Umbilical cord (tissue), 2 donors: ENCODE measurements at places on chromosomes 3 and 15.

GRCh38 chr3:128932516-128933212 is 53.2 kb downstream of the ACAD9 start:
- DNase-seq = no peak

DNA sequence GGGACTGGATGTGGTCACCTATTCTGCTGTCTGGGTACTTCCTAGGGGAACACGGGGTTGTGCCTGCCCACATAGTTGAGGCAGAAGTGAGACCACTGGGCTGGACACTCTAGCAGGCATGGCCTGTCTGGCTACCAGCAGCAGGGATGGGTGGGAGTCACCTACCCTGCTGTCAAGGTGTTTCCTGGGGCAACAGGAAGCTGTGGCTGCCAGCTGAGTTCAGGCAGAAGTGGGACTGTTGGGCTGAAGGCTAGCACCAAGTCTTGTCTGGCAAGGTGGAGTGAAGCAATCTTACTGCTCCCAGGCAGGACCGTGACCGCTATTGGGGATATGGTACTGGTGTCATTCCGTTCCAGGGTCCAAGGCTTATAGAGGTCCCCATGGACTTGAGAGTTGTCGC is 20.3 kb upstream of the ZDHHC23 start:
- no peak for DNase-seq

- no peak for DNase-seq
Measured at GRCh38 chr15:30033211-30033610, 49.5 kb upstream of the GOLGA8J start.

GRCh38 chr15:25773248-25773647 is 89.9 kb downstream of the ATP10A start:
- DNase-seq = no peak

- DNase-seq = peak; percentile 35
Measured at GRCh38 chr3:50299929-50300680, 900 bp upstream of the HYAL3 start.

GRCh38 chr15:23561914-23562313 is 3.6 kb upstream of the MKRN3 start:
- DNase-seq = no peak

GRCh38 chr3:133494469-133494868 is 79.0 kb upstream of the CDV3 start:
- no peak for DNase-seq

DNA sequence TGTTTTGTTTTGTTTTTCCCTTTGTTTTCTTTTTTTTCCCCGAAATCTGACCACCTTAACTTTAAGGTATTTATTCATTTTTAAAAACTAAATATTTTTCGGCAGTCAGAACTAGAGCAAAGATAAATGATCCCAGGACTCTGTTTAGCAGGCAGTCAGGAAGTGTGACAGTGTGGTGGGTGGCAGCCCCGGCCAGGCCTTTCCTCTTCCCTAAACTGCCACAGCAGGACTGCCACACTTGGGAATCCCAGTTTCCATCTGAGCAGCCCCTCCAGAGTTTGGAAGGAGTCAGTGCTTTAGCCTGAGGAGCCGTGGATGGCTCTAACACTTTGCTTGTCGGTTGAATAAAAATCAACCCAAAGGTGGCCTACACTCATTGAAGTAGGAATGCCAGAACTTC is 6.9 kb downstream of the CCRL2 start:
- no peak for DNase-seq

DNA sequence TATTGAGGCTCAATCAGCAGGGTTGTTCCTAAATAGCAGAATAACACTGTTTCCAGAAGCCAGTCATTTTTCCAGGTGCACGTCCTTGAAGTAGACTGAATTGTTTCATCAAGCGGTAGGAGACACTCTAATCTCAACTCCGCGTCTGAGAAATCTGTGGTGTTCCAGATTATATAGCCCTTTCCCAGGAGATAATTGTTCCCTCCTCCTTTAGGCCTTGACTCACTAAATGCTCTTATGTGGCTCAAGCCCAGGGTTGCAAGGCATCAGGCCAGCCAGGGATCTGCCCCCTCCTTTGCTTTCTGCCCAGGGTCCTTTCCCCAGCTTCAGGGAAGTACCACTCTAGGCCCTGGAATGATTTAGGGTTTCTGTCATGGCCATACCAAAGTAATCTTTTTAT is 5.7 kb upstream of the HLTF start:
- no peak for DNase-seq

DNA sequence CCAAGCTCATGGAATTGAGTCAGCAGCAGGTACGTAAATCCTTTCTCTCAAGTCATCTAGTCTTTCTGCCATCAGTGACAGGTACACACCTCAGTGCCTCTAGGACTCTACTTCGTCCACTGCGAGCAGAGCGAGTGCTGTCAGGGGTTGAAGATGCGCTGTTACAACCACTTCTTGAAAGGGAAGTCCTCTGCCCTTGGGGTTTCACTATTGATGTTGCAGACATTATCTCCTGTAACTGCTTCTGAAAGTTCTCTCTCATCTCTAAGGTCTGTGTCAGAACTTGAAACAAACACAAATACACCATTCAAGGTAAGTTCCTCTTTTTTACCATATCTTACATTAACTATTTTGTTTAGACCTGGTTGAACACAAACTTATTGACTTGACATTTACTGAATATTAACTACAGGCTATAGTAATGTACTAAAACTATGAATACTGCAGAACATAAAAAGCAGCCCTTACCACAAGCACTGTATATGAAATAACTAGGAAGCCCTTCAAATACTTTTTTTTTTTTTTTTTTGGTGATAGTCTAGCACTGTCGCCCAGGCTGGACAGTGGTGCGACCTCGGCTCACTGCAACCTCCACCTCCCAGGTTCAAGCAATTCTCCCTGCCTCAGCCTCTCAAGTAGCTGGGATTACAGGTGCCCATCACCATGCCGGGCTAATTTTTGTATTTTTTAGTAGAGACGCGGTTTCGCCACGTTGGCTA is 41.5 kb downstream of the TOPBP1 start:
- no peak for DNase-seq

- DNase-seq = no peak
Measured at GRCh38 chr15:74789741-74790079, 7.8 kb downstream of the CSK start.

GRCh38 chr3:8278448-8278847 is 223.2 kb upstream of the LMCD1 start:
- DNase-seq = no peak

- peak; percentile 10 for DNase-seq
Measured at GRCh38 chr3:55518451-55518850, 31.3 kb upstream of the WNT5A start.

- DNase-seq = no peak
Measured at GRCh38 chr15:37007301-37007700, 93.0 kb downstream of the MEIS2 start.

GRCh38 chr15:61831505-61831921 is 228.7 kb downstream of the VPS13C start:
- no peak for DNase-seq

- DNase-seq = peak; percentile 24
Measured at GRCh38 chr3:79415356-79415755, 352.4 kb downstream of the ROBO1 start.

DNA sequence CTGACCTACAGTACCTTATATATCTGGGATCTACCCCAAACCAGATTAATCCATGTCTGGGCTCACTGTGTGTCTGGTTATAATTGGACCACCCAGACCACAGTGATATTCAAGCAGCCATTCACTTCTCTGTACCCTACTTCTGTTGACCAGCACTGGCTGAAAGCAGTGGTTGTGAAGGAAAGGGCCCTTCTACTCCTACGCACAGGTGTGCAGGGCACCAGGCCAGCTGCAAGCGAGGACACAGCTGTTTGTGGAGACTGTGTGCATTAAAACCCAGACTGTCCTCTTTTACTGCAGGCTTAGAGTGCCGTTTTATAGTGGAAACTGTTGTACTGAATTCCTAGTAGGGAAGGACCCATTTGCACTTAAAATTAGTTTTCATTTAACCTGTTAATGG is 29.5 kb downstream of the CTDSPL start:
- no peak for DNase-seq

GRCh38 chr3:179369621-179370020 is 22.1 kb downstream of the MFN1 start:
- no peak for DNase-seq

DNA sequence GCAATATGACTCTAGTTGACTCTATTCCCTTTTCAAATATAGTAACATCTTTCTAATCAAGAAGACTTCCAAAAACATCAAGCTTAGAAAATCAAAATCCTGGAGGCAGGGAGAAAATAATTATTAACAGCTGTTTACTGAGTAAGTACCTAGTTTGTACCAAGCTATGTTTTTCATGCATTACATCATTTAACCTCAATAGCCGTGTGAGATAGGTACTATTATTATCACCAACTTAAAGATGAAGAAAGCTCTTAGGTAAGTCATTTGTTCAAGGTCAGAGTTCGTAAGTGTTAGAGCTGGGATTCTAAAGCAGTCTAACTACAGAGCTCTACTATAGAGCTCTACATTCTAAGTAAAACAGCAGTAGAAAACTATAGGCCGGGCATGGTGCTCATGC is 41.6 kb downstream of the GSK3B start:
- no peak for DNase-seq

DNA sequence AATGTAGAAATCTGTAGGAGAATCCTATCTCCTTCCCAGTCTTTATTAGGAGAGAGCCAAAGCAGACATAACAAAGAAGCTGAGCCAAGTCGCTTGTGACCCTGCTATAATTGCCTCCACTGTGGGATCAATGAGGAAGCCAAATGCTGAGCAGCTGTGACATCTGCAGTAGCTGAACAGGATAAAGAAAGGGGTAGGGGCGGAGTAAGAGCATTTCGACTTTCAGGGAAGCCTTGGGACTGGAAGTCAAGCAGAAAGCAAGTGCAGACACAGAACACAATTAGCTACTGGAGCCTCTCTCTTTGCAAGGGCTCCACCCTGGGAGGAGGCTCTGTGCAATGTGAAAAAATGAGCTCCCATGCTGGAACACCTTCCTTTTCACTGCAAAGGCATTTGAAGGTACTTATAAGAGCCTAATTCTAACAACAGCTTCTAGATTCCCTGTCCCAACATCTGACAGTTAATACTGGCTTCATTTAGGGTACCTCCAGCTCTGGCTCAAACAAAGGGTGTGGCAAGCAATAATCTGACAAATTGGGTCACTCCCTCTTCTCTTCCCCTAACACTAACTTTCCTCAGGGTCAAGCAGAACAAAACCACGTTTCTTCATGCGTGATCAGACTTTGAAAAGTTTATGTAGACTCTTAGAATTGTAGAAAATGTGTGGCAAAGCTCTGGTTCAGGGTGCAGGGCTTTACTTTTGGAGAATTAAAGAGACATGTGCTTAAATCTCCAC is 166.4 kb downstream of the CADPS start:
- no peak for DNase-seq

GRCh38 chr15:56040081-56041035 is 46.9 kb upstream of the NEDD4 start:
- peak; percentile 76 for DNase-seq

DNA sequence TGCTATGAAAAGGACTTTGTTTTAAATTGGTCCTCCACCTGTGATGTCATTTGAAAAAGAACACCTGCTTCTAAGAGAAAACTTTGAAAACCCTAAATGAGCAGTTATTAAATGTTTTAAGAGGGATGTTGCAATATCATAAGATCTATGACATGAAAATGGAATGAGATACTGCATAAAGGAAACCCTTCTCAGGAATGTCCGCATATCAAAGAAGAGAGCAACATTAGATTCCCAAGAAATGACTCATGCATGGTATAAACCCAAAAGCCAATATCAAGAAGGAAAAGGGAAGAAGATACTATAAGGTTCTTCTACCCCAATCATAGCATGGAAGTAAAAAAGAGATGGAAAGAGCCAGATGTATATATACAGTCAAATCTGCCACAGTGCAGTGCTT is 627.5 kb upstream of the LMCD1 start:
- no peak for DNase-seq

DNA sequence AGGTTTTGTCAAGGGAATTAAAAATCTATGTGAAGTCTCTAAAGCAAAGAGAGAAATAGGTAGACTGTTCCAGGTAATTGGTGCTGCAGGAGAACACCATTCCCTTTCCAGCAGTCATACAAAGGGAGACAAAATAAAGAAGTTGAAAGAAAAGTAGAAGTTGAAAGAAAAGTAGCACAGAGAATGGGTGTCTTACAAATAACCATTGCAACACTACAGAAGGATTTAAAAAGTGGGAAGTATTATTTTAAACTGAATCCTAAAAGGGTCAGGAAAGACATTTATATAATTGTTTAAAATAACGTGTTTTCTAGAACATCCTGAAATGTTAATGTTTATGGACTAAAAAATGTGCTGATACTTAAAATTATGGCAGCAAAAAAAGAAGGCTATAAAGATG is 223.8 kb downstream of the RSRC1 start:
- DNase-seq = no peak

- DNase-seq = no peak
Measured at GRCh38 chr15:38531509-38531908, 33.1 kb downstream of the RASGRP1 start.

DNA sequence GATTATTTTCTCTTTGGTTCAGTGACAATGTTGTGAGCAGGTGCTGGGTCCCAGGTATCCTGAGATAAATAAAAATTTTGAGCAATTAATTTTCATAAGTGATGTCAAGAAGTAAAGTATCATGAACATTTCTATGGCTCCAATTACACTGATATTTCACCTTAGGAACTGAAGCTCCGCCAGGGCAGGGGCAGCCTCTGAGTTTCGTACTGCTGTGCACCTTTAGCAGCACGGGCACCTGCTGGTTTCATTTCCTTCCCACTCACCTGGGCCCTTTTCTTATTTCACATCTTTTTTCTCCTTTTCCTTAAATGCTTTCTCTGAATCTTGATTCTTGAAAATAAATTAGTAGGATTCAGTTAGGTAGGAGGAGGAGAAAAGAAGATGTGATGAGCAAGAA is 1.2 kb upstream of the IL1RAP start:
- no peak for DNase-seq

DNA sequence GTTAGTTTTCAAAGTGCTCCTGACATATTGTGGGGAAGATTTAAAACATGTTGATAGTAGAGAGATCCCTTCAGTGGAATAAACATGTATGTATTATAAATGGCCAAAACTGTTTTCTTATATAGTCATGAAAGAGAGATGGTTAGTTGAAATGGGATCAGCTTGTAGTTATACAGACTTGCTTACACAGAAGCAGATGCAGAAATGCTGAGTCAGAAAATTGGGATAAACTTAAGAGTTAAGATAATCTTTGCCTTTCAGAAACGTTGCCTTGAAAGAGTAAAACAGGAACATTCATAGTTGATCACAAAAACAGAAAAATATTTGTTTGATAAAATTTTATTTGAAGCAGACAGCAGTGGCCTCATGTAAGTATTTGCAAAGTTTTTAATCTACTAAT is 433.2 kb upstream of the BCHE start:
- peak; percentile 22 for DNase-seq
